ENCODE measurements at places on chromosomes 2 and 18.

DNA sequence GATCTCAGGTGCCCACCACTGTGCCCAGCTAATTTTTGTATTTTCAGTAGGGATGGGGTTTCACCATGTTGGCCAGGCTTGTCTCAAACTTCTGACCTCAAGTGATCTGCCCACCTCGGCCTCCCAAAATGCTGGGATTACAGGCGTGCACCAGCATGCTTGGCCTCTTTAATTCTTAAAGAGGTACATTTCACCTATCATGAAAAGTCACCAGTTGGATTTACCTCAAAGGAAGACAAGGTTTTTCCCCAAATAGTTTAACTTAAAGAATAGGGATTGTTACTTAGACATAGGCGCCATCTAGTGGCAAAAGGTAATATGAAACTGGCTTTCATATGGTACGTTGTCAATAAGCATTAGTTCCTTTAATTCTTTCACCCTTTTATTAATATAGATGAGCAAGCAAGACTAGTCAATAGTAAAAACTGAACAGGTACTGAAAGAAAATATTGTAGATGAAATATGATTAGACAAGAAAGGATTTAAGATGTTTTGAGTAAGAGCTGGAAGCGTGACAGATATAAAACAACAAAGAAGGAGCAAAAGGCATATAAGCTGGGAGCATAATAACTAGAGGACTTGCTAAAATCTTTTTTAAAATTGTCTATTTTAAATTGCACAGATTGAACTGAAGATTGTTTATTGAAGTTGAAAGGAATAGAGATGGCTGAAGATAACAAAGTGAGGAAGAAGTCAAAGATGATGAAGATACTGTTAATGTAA, 35.0 kb upstream of the PSMD14 start:
- DNase-seq: no peak

GRCh38 chr2:52452201-52452600, 1315.4 kb upstream of the CHAC2 start:
- no peak for DNase-seq

GRCh38 chr2:58903427-58903826, 662.3 kb upstream of the FANCL start:
- DNase-seq: no peak

DNA sequence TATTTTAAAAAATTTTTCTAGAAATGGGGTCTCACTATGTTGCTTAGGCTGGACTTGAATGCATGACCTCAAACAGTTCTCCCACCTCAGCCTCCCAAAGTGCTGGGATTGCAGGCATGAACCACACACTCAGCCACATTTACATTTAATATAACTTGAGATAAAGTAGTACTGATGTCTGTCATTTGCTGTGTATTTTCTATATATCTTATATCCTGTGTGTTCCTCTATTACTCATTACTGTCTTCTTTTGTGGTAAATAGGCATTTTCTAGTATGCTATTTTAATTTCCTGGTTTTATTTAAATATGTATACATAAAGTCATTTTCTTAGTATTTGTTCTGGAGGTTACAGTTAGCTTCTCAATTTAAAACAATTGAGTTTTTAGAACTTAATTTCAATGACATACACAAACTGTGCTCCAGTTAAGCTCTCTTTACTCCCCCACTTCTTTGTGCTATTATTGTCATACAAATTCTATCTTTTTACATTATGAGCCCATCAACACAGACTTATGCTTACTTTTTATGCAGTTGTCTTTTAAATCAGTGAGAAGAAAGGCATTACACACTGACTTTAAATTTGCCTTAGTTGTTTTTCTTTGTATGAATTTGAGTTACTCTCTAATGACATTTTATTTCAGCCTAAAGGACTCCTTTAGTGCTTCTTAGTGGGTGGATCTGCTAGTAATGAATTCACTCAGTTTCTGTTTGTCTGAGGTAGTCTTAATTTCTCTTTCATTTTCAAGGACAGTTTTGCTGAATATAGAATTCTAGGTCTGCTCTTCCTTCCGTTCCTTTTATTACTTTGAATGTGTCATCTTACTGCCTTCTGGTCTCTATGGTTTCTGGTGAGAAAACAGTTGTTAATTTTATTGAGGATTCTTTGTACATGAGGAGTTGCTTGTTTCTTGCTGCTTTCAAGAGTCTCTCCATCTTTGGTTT, 6.2 kb upstream of the INPP4A start:
- DNase-seq: no peak

DNA sequence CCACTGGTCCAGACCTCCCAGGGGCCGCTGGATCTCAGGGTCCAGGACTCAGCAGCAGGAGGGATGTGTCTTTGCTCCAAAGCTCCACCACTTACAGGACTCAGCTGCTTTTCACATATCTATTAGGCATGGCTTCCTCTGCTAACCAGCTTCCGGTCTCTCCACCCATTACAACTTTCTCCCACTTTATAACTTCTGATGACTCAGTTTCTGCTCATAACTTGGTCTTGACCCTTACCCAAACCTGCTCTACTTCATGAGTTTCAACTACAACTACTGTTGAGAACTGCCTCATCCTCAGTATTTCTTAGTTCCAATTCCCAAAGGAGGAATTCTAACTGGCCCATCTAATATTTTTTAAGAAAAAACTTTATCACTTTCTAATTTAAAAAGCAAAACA, 17.2 kb downstream of the SULT1C2 start:
- DNase-seq: no peak

- no peak for DNase-seq
Observed at GRCh38 chr2:2875831-2876230, 501.8 kb downstream of the EIPR1 start.

GRCh38 chr2:240597054-240597418, 10.5 kb downstream of the CAPN10 start:
- DNase-seq: no peak

GRCh38 chr18:49596687-49597086, 34.8 kb downstream of the LIPG start:
- DNase-seq: no peak

- no peak for DNase-seq
Observed at GRCh38 chr2:124025171-124025580, at the start of gene CNTNAP5. Gene CNTNAP5, plus strand, starts transcription at chr2:124025287. Its CDS starts 364 bp downstream, at chr2:124025651.

DNA sequence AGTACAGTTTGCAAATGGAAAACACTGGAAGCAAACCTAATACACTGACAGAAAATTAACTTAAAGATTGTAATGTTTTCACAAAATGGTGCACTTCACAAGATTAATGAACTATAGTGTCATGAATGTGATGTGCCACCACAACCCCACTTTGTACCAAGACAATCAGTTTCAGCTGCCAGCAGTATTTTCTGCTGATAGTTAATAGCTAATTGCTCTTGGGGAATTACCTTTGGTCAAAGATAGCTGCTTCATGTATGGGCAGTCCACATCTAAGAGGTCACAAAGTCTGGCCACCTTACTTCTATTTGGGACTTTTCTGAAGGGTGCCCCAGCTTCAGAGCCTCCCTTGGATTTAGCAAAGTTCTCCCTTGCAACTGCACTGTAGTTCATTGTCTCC, 254.0 kb downstream of the CALCRL start:
- DNase-seq: no peak
